Stimulated activated CD4-positive, alpha-beta T cell treated with anti-CD3 and anti-CD28 coated beads, Interleukin-15, amount 100 ng/mL, for 48 hours (primary cell): ENCODE measurements at places on chromosomes 1 and 21.

DNA sequence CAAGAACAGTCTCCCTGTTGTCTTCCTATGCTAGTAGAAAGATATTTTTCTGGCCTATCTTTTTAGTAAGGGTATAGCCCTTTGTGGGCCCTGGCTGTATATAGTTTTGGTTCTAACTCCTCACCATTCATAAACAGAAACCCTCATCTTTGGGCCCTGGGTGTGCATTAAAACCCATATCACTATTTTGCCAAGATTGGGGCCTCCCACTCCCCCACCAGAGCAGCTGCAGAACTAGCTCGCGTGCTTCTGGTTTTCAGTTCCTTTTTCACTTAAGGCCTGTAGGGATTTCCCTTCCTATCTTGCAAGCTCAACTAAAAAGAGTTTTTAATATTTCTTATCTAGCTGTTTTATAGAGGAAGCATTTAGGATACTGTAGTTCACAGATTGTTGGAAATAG, 106.4 kb downstream of the RGL1 start:
- no peak for DNase-seq

DNA sequence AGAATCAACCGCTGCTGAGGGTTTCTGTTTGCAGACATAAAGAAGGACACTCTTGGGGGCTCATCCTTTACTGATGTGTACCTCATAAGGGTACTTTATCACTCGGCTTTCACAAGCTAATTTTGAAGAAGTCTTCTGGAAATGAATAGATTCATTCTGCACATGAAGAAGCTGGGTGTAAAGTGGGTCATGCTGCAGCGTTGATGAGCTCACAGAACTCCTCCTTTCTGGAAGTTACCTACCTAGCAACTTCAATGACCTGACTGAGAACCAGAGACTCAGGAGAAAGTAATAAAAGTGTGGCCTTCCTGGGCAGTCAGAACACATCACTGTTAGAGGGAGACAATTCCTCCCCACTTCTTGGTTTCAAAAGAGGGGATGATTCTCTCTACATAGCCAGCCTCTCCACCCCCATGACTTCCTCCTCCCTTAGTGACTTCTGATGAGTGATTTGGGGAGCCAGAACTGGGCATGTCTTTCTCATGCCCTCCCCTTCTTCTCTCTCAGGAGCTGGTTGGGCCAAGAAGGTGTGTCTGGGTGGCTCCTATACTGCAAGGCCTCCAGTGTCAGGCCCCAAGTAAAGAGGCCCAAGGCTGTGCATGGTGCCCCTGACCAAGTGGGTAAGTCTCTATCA, 27.0 kb downstream of the PCNX2 start:
- no peak for DNase-seq

GRCh38 chr1:185694081-185694480, 40.1 kb upstream of the HMCN1 start:
- DNase-seq, result no peak

DNA sequence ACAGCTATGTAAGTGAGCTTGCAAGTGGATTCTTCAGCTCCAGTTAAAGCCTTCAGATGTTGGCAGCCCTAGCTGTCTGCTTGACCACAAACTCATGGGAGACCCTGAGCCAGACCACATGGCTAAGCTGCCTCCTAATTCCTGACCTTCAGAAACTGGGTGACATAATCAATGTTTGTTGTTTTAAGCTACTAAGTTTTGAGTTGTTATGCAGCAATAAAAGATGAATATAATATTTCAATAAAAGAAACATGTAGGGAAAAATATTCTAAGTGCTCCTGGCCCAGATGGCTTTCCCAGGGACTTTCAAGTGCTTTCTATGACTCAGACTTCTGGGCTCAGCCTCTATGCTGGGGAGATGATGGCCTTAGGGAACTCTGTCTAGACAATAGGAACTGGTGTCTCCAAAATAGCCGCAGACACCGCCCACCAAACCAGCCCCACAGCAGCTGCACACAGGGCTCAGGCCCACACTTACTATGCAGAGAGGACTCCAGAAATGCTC, 20.3 kb upstream of the AZIN2 start:
- DNase-seq, result no peak

DNA sequence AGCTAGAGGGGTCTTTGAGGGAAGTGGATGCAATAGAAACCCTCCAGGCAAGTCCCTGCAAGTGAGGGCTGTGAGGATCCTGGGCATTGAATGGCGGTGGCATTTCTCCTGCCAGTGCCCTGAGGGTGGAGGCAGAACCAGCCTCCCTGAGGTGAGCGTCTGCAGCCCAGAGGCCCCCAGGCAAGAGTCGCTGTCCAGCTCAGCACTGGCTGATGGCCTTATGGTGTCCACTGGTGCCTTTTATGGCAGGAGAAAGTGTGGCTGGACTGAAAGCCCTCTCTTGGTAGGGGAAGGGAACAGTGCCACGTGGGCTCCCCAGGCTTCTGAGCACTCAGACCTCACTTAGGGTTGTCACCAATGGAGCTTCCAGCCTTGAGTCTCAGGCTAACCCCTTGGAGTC, 77.3 kb downstream of the SH3BGR start:
- DNase-seq, result no peak
